Activated naive CD4-positive, alpha-beta T cell (primary cell): ENCODE measurements at places on chromosomes 11 and 22.

DNA sequence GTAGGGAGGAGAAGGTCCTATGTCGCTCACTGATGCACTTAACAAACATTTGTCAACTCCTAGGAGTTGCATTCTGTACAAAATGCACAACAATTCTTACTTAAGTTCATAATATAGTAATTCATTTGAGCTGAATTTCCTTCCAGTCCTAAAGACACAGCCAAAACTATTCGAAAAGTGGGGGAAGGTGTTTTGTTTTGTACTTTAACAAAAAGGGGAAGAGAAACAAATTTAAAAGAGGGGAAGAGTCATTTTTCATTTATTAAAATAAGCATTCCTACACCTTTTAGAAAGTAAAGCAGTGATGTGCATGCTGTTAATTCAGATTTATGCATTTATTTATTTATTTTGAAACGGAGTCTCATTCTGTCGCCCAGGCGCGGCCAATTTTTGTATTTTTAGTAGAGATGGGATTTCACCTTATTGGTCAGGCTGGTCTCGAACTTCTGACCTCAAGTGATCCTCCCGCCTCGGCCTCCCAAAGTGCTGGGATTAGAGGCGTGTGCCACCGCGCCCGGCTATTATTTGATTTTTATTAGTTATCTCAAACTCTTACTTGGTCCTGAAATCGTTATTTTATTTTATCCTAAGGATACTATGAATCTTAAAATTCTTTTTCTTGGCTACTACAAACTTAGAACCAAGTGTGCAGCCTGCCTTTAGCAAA lies 1.1 kb upstream of the FANCF start:
- DNase-seq = no peak

DNA sequence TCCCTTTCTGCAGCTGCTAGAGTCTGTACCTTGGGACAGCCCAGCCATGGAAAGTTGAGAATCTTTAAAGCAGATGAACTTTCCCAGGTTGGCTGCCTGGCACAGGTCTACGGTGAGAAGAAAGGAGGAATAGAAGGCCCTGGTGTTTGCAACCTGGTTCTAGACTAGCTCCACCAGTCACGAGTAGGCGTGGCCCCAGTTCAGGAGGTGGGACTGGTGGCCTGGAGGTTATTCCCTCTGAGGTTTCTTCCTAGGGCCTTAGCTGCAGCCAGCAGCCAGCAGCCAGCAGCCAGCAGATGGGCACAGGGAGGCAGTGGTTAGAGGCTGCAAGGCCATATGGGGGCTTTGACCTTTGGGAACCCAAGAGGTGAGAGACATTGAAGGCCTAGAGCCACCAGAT lies 40.9 kb downstream of the PRDM11 start:
- no peak for DNase-seq

DNA sequence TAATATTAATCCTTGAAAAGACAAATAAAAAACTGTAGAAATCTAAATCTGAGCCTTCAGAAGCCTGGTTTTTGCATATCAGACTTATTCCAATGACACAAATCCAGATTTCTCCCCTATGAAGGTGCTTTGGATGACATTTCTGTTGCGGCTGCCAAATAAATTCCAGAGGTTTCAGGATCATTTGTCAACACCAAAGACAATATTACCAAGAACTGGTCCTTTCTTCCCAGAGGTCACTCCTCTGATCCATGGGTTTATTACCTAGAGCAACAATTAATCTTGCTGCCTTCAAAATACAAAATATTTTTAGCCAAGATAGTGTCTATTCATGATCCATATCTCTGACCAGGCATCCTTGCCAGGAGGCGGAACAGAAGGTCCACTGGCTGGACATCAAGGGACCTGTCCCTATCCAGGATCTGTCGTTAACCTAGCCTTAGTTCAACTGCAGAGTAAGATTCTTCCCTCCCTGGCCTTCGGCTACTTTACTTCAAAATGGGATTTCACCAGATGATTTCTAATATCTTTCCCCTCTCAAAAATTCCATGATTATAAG lies 4.9 kb downstream of the CADM1 start:
- no peak for DNase-seq

GRCh38 chr22:36463783-36464184 lies 17.7 kb downstream of the TXN2 start:
- DNase-seq = no peak

DNA sequence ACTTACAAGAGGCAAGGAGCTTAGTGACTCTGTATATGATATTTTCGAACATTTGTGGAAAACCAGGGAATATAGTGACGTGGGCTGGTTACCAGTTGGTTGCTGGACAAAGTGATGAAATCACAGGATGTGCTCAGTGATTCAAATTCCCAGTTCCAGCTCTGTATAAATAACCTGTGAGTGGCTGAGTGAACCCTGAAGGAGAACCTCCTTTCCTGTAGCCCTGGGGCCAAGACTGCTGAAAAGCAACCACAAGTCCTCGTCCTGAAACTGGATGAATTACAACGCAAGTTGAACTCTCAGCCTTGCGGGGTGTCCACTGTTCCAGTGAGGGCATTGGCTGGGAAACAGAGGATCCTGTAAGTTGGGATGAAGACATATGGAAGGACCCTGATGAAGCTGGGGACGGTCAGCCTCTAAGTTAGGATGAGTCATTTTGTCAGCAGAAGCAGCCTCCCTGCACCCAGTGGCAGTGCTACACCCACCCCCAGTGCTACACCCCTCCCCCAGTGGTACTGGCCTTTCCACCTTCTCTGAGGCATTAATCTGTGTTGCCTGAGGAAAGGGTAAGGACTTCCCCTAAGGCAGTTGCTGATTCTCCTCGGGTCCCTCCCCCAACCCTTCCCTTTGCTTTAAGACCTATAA lies 22.0 kb upstream of the CD81 start:
- no peak for DNase-seq

GRCh38 chr22:26453812-26454500 lies 24.9 kb downstream of the ASPHD2 start:
- no peak for DNase-seq

DNA sequence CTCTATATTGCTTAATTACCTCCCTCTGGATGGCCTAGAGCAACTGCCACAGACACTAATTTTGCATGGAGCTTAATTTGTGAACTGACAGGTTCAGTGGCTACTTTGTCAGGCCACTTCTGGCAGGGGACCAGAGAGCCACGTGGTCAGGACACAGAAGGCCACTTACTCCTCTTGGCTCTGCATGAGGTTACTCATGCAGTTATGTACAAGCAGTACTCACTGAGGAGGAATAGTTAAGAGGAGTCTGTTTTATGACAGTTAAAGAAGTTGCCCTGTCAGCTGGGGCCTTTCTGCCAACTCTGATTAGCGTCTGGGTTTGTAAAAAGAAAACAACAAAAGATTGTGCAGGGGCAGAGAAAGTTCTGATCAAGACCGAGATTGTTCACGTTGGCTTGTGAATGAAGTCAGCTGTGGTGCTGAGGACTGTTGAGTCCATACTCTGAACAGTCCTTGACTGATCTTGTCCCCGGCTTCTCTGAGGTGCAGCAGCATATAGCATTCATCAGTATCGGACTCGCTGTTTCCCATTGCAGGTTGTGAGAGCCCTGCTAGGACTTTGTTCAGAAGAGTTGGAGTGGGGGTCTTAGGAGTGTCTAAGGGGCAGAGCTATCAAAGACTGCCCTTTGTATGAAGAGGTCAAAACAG lies 41.4 kb downstream of the PPFIBP2 start:
- DNase-seq = no peak

DNA sequence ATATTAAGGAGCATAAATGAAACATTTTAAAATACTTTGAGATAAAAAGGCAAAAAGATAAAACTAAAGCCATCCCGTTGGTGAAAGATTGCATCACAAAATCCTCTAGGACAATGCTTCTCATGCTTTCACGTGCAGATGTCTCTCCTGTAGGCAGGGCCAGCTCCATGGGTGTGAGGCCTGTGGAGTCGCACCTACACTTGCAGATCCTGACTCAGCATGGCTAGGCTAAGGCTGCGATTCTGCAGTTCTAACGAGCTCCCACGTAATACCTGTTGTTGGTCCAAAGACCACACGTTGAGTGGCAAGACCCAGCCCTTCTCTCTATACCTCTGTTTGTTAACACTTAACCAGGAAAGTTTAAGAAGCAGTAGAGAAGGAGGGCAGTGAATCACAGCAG lies 62.1 kb upstream of the CAPRIN1 start:
- no peak for DNase-seq

DNA sequence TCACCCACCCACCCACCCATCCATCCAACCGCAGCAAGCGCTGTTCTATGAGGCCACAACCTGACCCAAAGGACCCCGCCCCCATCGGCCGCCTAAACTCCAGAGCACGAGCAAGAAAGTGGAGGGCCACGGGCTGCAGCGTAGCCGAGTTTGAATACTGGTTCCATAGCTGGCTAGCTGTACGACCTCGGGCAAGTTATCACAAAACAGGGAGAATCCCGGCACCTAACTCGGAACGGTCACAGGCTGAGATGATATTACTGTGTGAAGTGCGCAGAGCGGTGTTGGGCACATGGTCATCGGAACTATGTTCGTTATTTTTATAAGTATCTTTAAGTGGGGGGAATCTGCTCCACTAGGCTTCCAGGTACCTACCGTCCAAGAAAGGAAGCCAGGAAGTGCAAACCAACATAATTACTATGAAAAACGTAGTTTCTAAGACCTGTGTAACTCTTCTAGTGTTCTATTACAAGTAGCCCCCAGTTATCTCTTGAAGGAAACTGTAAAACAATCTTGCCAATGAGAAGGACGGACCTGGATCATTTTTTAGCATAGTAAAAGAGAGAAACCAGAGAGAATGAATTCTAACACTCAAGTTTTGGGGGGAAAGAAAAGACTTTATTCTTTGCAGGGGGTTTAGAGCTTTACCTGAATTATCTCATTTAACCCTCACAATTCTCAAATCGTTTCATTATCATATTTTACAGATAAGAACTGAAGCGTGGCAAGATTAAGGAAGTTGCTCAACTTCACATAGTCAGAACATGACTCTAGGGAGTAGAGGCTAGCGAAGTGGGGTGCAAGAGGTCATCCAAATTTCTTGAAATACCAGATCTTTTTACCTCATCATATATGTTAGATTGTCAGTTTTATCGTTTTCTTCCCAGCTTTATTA lies 663 bp upstream of the BUD13 start:
- DNase-seq = no peak

DNA sequence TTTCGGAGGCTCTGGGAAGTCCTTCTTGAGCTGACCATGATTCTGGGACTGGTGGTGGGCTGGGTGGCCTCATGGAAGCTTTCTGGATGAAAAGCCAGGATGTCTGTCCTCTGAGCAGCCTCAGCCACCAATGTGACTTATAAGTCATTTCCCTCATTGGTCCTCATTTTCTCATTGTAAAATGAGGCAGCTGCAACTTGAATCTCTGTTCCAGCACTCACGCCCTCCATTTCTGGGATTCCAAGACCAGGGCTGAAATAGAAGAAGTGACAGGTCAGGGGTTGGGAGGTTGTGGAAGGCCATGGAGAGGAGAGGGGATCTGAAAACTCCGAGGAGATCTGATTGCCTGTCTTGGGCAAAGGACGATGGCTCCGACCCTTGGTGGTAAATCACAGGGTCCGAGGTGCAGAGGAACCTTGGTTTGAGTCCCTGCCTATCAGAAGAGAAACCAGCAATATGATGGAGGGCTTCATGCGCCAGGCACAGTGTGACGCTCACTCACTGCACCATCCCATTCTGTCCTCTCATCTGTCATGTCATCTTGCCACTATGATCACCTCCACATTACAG lies 38.3 kb downstream of the TSPAN18 start:
- no peak for DNase-seq

- DNase-seq = no peak
Measured at GRCh38 chr22:44217346-44217745, 36.6 kb downstream of the PARVG start.

GRCh38 chr11:3962406-3962840 lies 107.0 kb downstream of the STIM1 start:
- no peak for DNase-seq

DNA sequence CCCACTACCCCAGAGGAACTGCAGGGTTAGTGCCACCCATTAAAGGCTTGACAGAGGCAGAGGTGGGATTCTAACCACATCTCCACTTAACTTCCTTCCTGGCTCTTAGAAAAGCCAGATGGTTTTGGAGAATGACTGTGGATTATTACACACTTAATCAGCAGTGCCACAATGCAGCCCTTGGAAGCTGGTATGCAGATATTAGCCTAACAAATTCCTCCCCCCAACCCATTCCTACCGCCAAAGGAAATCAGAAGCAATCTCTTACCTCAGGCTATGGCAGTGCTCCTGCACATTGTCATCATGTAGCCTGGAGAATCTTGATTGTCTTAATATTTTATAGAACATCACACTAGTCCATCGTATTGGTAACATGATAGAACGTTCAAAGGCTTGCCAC lies 23.2 kb upstream of the NRGN start:
- no peak for DNase-seq
